ENCODE measurements at places on chromosomes 5 and 9. TPM values are rescaled to one million over a fixed set of nuclear protein-coding genes. Genes with fewer than 3 reads are reported as not detected.

Gene GDNF
- 0.25 TPM for total RNA-seq

Gene HMHB1
- not detected for total RNA-seq

Gene NR5A1
- total RNA-seq, result not detected

Gene CORO2A
- total RNA-seq, result 0.44 TPM

Gene ZNF879
- total RNA-seq, result 7.6 TPM

Gene UAP1L1
- total RNA-seq, result 28.3 TPM

Gene GARIN3
- total RNA-seq, result not detected

Gene SLCO4C1
- total RNA-seq, result under 0.01 TPM

Data from uterine smooth muscle cell (primary cell).